ENCODE measurements at places on chromosomes 5 and 9.

- DNase-seq, result no peak
These were observed 81.4 kb upstream of the ANKRD55 start for GRCh38 chr5:56314529-56314928.

GRCh38 chr9:136978073-136978864, 965 bp downstream of the PTGDS start:
- no peak for DNase-seq

- no peak for DNase-seq
These were observed 45.6 kb upstream of the DMRT1 start for GRCh38 chr9:795869-796268.

DNA sequence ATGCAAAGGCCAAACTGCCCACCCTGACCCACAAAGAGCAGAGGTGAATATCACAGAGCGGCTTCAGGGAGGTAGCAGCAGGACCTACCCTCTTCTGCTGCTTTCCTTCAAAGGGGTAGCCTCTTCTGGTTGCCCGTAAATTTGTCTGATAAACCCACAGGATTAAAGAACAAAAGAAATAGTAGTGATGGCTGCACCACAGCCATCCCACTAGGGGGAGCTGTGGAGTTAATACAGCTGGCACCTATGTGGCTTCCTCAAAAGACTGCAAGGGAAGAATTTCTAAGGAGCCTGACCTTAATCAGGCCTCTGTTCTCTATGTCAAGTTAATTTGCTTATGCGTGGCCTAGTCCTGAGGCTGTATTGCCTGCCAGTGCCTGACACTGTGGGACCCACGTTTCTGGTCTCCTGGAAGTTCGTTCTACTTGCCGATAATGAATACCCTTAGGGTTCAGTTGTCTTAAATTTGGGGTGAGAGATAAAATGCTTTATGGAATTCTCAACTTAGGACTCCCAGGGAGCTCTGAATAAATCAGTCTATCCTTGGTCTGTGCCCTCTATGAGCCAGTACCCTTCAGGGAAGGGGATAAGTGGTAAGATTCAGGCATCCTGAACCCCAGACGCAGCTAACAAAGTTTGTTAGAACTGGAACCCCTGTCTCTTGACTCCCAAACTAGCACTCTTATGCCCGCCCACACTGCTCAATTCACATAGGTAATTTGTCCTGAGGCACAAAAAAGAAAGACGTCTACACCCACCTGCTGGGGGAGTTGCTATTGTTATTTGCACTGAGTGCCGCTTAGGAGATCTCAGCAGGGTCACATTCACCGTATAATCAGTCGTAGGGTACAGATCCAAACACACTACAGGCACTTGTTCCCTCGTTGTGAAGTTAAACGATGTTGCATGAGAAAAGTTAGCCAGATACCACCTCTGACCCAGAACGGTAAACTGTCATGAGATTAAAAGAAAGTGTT, 77.1 kb downstream of the SUSD1 start:
- DNase-seq, result peak; percentile 7

GRCh38 chr5:153445875-153446579, 44.4 kb upstream of the GRIA1 start:
- DNase-seq, result no peak

DNA sequence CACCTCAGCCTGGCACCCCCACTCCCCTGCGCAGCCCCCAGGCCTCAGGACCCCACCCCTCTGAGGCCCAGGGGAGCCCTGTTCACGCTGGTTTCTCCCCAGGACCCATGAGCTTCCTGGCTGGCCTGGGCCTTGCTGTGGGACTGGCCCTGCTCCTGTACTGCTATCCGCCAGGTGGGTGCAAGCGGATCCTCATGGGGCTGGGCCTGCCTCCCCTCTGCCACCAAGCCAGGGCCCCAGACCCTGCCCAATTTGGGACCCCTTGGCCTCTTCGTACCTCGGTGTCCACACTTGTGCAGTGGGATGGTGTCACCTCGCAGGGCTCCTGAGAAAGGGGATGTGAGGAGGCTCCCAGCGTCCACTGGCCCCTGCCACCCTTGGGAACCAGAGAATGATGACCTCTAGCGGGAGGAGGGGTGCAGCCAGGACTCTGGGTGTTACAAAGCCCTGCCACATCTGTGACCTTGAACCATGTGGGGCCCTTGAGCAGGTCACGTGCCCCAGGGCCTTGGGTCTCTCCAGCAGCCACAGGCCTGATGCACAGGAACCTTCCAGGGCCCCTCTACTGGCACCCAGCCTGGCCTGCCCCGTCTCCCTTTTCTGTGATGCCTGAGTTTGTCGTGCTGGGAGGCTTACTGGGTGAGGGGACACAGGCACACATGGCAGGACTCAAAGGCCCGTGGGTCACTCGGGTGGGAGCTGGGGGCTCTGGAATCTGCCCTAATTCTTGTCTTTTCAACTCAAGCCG, 16.3 kb downstream of the CARD19 start:
- DNase-seq, result no peak

DNA sequence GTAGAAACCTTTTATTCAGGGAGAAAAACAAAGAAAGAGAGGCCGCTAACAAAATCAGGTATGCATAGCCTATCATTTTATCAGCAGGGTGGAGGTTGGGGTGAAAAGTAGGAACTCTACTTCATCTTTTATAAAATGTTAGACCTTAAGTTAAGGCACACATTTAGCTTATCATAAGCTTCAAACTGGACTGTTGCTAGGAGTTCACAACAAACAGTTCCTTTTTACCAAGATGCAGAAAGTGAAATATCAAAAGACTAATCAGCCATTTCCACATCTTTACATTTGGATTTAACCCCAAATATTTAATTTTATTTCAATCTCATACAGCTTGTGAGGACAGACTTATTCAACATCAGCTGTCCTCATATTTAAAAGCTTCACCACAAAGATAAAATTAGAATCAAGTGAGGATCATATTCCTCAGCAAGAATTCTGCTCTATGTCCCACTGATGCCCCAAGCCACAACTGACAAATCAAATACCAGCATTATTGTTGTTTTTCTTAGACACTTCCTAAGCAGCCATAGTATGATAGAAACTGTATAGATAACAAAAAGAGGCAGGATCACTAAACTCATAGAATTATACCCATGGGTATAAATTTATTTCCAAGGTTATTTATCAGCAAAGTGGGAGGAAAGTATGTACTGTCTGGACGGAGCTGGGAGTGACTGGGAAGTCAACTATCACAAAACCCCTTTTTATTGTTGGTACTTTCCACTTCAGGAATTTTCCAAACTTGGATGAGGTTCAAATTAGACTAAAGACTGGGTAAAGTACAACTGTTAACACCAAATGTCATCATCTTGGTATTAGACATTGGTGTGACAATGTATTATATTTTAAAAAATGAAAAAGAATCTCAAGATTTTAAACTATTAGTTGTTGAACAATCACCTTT, 29.9 kb upstream of the MYOT start:
- DNase-seq, result no peak

- DNase-seq, result no peak
These were observed 12.9 kb downstream of the OR2V2 start for GRCh38 chr5:181160152-181160754.

DNA sequence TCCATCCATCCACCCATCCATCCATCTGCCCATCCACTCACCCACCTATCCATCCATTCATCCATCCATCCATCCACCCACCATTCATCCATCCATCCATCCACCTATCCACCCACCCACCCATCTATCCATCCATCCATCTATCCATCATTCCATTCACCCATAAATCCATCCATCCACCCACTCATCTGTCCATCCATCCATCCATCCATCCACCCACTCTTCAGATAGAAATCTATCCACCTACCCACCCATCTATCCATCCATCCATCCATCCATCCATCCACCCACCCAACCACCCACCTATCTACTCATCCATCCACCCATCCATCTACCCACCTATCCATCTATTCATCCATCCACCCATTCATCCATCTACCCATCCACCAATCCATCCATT, 35.0 kb upstream of the SLC6A19 start:
- DNase-seq, result no peak

- DNase-seq, result no peak
These were observed 13.5 kb downstream of the PLAC8L1 start for GRCh38 chr5:146091881-146092280.

- DNase-seq, result no peak
These were observed 989 bp upstream of the FBN2 start for GRCh38 chr5:128539038-128539429.

GRCh38 chr5:171823269-171823668, 37.7 kb downstream of the SMIM23 start:
- no peak for DNase-seq
